ENCODE measurements at places on chromosomes 1 and 21. TPM values are rescaled to one million over a fixed set of nuclear protein-coding genes. Genes with fewer than 3 reads are reported as not detected.
A peak's percentile ranks its signal among the peaks of the same experiment; 100 is the strongest.

DNA sequence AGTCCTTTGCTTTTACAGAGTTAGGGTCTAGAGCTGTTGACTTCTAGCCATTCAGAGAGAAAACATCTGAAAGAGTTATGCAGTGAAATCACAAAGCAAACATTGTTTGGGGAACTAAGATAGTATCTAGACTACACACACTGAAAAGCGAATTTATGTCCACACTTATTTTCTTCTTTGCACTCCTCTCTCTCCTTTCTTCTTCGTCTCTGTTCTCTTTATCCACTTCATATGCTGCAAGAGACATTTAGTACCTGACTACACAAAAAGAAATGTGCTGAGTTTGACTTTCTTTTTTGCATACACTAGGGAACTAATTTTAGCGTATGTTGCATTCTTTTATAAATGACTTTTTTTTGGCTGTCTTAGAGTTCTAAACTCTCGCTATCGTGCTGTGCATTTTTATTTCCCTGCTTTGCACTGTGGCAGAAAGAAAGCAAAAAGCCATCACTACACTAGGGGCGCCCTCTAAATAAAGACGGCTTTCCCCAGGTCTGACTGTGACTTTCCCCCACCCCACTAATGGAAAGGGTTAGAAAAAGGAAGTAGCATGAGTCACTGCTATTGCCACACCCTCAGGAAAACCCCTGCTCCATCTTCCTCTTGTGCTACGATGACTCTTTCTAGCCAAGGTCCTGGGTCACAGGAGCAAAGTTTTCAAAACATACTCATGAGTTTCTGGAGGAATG is 65.7 kb downstream of the MAP3K7CL start:
- no peak for DNase-seq

GRCh38 chr1:20361401-20361800 is 70.7 kb downstream of the VWA5B1 start:
- no peak for DNase-seq

Gene PACC1
- total RNA-seq, result 2.6 TPM

- DNase-seq, result no peak
Observed at GRCh38 chr1:8629241-8630091, 188.0 kb downstream of the RERE start.

GRCh38 chr1:237186675-237187074 is 144.7 kb downstream of the RYR2 start:
- no peak for DNase-seq

DNA sequence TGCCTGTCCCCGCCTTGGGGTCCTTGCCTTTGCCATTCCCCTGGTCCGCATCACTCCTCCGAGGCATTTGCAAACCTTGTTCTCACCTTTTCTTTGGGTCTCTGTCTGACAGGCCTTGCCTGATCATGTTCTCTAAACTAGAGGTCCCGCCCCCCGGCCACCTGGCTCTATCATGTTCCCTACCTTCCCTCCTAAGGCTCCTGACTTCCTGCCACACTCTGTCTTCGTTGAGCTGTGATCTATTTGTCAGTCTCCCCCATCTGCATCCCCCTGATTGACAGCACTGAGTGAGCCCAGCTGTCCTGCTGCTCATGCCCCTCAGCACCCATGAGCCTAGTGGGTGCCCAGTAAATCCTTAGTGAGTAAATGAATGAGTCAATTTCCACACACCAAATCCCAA is 22.8 kb downstream of the ERG start:
- DNase-seq, result no peak

Gene CD34
- 72.1 TPM for total RNA-seq

Gene PODN
- total RNA-seq, result 19.4 TPM

Gene APOBEC4
- total RNA-seq, result not detected

Gene HES3
- not detected for total RNA-seq

DNA sequence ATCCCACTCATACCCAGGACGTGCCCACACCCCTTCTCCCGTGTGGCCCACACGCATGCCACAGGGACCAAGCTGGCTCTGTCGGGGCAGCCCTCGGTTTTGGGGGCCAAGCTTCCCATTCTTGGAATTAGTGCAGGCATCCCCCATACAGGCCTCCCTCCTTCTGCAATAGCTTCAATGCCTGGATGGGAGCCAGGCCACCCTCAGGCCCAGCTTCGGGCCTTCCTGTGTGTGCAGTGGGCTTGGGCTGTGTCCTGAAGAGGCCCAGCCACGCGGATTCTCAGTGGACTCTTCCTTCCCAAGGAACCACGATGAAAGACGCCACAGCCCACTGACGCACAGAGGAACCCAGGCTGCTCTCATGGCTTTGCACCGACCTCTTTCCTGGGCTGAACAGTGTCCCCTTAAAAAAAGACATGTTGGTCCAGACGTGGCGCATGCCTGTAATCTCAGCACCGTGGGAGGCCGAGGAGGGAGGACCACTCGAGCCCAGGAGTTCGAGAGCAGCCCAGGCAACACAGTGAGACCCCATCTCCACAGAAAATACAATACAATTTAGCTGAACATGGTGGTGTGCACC is 3.4 kb downstream of the KRTAP10-11 start:
- DNase-seq, result no peak

GRCh38 chr21:25298512-25299491 is 308.5 kb downstream of the MRPL39 start:
- no peak for DNase-seq

DNA sequence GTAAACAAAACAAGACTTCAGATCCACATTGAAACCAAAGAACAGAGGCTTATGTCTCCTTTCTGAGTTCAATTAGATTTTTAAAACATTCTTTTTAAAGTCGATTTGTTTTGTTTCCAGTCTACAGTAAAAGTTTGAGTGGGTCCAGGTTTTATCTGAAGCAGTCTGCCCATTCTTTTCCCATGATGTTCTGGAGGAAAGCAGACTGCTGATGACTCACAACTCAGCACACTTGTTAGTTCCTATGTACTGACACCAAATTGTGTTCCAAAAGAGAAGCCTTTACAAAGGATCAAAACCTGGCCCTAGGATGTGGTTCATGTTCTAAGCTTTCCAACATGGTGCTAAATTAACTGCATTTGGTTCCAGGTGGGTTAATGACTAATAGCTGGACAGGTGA is 11.4 kb upstream of the CCN1 start:
- no peak for DNase-seq

Gene TMEM51
- 4.9 TPM for total RNA-seq

GRCh38 chr1:48582408-48582807 is 110.4 kb upstream of the SPATA6 start:
- DNase-seq, result no peak

DNA sequence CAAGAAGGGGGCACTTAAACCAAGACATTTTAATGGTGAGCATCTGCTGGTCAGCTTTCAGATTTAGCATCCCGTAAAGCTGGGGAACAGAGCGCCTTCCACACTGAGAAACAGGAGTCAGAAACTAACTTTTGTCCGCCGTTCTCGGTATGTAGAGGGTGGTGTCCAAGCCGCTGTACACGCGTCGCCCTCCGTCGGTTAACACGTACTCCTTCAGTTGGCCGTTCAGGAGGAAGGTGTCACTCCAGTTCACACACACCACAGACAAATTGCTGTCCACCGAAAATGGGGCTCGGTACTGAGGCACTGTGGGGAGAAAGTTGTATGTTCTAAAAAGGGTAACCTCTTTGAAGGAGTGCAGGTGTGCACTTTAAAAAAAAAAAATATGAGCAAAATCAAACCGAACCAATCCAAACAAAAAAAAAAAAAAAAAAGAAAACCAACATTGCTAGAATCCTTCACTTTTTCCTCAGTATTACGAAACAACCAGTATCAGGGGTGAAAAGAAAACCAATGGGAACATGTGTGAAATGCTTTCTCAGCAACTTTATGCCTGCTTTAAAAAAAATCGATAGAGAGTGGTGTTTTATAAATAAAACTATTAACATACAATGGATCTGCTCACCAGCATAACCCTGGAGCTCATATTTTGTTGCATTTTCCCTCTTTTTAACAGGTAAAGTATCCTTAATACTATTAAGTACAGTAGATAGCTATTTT is 73.5 kb downstream of the KCTD3 start:
- DNase-seq, result no peak

DNA sequence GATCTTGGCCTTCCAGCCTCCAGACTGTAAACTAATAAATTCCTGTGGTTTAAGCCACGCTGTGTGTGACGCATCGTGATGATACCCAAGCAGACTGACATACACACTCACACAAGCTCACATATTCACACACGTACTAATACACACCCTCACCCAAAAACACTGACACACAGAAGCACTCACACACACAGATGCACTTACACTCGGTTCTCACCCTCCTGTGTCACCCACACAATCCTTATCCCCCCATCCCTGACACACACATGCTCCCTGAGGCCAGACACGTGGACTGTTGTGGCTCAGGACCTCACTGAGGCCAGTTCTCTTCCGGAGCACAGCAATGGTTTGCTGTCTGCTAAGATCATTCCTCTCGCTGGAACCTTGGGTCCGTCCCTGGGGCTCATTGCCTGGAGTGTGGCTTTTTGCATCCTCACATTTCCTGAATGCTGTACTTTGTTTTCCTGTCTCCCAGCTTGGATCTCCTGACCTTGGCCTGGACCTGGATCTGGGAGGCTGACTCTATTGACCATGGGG is 76.9 kb upstream of the LYST start:
- DNase-seq, result no peak

Gene OLFML3
- 10.8 TPM for total RNA-seq

Gene CCDC27
- total RNA-seq, result not detected

Gene RPTN
- total RNA-seq, result not detected

Gene TRAF5
- 2.4 TPM for total RNA-seq

Gene SLC6A17
- total RNA-seq, result not detected

- no peak for DNase-seq
Observed at GRCh38 chr1:41902664-41903063, 16.1 kb downstream of the HIVEP3 start.

GRCh38 chr1:57293214-57293613 is 130.6 kb downstream of the DAB1 start:
- no peak for DNase-seq

Gene PKNOX1
- total RNA-seq, result 8.4 TPM

DNA sequence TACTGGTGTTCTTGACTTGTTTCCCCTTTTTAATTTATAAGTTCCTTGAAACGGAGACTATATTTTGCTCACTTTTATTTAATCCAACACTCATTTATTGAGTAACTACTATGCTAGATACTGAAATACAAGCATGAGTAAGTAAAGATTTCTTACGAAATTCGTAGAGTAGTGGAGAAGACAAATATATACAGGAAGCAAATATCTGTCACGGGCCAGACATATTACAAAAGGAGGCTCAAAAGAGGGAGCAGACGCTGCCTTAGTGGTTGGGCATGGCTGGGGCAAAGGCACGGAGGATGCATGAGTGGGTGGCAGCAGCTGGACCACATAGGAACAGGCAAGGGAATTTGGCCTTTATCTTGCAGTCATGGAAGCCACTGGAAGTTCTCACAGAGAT is 6.8 kb downstream of the NCF2 start:
- no peak for DNase-seq

DNA sequence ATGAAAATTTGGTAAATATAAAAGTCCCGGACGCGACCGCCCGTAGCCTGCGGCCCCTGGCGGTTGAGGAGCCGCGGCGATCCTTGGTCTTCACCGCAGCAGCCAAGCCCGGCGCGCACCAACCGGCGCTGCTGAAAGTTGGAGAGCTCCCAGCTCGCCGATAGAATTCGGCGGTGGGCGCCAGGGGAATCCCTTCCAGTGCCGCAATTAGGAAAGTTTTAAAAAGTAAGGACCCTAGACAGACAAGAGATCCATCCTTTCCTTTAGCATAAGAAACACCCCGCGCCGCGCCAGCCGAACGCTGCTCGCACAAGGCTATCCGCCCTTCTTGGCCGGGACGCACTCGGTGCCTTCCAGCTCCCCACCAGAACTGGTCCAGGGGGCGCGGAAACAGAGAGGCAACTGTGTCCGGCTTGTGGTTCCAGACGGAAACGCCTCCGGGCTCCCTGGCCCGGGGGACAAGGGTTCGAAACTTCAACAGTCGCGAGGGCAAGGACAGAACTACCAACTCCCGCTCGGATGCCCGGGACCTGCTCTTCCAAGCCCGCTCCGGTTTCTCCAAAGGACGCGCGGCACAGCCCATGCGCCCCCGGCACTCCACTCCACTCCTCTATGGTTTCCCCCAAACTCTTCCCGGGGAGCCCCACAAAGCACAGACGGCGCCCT is 1.7 kb downstream of the FAM78B start:
- DNase-seq, result peak; percentile 69

- no peak for DNase-seq
Observed at GRCh38 chr1:81700728-81701470, 99.8 kb upstream of the ADGRL2 start.

Gene KPRP
- total RNA-seq, result not detected

DNA sequence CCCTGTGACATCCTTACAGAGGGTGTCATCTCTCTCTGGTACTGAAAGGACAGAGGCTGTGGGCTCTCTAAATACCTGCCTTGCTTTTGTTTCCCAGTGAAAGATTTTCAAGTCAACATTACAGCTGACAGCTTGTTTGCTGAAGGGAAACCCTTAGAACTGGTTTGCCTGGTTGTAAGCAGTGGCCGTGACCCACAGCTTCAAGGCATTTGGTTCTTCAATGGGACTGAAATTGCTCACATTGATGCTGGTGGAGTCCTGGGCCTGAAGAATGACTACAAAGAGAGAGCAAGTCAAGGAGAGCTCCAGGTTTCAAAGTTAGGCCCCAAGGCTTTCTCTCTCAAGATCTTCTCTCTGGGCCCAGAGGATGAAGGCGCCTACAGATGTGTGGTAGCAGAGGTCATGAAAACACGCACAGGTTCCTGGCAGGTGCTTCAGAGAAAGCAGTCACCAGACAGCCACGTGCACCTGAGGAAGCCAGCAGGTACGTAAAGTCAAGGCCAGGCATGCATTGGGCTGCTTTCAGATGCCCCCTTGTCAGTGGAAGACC is 11.8 kb downstream of the CD101 start:
- DNase-seq, result no peak

DNA sequence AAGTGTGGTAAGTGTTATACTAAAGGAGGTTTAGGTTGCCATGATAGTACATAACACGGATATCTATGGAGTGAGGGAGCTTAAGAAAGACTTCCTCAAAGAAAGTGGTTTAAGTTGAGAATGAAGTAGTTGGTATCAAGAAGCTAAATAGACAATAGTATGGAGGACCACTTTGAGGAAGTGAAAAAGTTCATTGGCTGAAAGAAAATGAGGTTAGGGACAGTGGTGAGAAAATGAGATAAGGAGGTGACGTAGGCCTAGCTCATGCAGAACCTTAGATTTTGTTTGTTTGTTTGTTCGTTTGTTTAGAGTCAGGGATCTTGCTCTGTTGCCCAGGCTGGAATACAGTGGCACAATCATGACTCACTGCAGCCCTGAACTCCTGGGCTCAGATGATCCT is 72.2 kb upstream of the PPIH start:
- DNase-seq, result no peak

DNA sequence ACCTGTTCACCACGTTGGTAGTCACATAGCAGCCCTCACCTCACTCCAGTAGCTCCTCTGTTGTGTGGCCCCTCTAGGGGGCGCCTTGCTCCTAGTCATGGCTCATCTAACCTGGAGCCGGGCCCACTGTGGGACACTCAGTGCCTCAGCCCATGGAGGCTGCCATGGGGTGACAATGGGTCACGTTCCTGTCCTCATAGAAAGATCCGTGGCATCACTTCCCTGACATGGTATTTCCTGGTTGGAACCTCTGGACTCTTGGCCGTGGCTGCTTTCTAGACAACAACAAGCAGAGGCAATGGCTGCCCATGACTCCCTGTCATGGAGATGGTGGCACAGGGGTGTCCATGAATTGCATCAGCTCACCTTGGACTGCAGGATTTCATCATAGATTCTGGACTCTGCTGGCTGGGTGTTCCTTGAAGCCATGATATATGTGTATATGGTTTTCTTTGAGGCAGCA is 27.5 kb upstream of the SLAMF6 start:
- DNase-seq, result peak; percentile 44
